ENCODE measurements at places on chromosomes 11 and 22. TPM values are rescaled to one million over a fixed set of nuclear protein-coding genes. Genes with fewer than 3 reads are reported as not detected.

- H3K27ac ChIP-seq = no peak overlapping the region
- H3K27me3 ChIP-seq = no peaks in the 10 kb centered on the region
- no peak overlapping the region for H3K4me3 ChIP-seq
Observed at GRCh38 chr22:48080316-48081165, 1318.1 kb downstream of the TBC1D22A start.

DNA sequence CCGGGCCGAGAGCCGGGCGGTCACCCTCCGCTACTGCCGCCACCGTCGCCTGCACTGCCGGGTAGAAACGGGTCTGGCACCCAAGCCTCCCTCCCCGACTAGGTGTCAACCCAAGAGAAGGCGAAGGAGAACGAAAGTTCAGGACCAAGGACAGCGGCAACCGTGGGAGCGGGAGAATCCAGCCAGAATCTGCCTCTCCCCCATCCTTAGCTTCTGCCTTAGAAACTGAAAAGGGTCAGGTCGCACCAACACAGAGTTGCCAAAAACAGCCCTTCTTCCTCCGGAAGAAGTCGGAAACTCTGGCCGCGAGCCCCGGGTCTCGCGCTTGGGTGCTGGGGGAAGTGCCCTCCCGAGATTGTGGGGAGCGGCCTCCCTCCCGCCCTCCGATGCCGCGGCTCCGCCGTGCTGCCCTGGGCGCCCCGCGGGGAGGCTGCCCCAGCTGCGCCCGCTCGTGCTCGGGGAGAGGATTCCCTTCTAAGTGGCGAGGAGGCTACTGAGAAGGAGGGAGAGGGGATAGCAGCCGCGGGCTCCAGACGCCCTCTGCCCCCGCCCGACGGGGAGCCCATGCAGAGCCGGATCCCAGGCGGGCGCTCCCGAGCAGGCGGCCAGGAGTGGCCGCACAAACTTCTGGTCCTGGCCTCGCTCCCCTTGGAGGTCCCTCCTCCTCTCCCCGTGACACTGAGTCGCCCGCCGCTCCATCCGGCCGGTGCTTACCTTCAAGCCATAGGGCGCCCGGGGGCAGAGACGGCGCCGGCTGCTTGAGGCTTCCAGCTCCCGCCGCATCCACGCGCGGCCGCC is 637 bp downstream of the DRD2 start:
- H3K27ac ChIP-seq = no peak overlapping the region
- H3K27me3 ChIP-seq = peaks cover 10% of the 10 kb centered on the region
- no peaks in the 10 kb centered on the region for H3K4me1 ChIP-seq
- peak overlapping the region; percentile 81 for H3K4me3 ChIP-seq
- DNase-seq = peak; percentile 91

Gene OR5M8
- not detected for total RNA-seq

- no peak for DNase-seq
- no peak overlapping the region for H3K27ac ChIP-seq
- H3K4me3 ChIP-seq = no peak overlapping the region
- H3K27me3 ChIP-seq = no peaks in the 10 kb centered on the region
- no peaks in the 10 kb centered on the region for H3K4me1 ChIP-seq
- peaks cover 15% of the 10 kb centered on the region for H3K36me3 ChIP-seq
Observed at GRCh38 chr11:36581536-36581935, 12.8 kb upstream of the IFTAP start.

- no peak for DNase-seq
- peak overlapping the region; percentile 70 for H3K4me3 ChIP-seq
- no peaks in the 10 kb centered on the region for H3K4me1 ChIP-seq
- no peaks in the 10 kb centered on the region for H3K36me3 ChIP-seq
- H3K27me3 ChIP-seq = no peaks in the 10 kb centered on the region
Observed at GRCh38 chr22:24422102-24422665, 5.2 kb upstream of the ADORA2A start.

- no peak for DNase-seq
- H3K27ac ChIP-seq = no peak overlapping the region
- H3K27me3 ChIP-seq = no peaks in the 10 kb centered on the region
- H3K36me3 ChIP-seq = no peaks in the 10 kb centered on the region
- no peaks in the 10 kb centered on the region for H3K4me1 ChIP-seq
Observed at GRCh38 chr11:122769126-122769780, 69.0 kb upstream of the CRTAM start.

Gene VPS51
- total RNA-seq = 94.7 TPM

GRCh38 chr11:68903288-68904247 is at the start of the genes IGHMBP2 and MRPL21:
IGHMBP2 (plus strand) TSS chr11:68903891; CDS start chr11:68903953, 62 bp downstream.
MRPL21 (minus strand) TSS chr11:68903832; CDS start chr11:68903810, 22 bp downstream.
- peak; percentile 82 for DNase-seq
- peak within 1 kb of the TSS; percentile 99 for H3K4me3 ChIP-seq
- no peaks in the 10 kb centered on the region for H3K27me3 ChIP-seq
- no peaks in the 10 kb centered on the region for H3K4me1 ChIP-seq

Gene MFRP
- total RNA-seq = not detected

Gene NPTXR
- 7.8 TPM for total RNA-seq

DNA sequence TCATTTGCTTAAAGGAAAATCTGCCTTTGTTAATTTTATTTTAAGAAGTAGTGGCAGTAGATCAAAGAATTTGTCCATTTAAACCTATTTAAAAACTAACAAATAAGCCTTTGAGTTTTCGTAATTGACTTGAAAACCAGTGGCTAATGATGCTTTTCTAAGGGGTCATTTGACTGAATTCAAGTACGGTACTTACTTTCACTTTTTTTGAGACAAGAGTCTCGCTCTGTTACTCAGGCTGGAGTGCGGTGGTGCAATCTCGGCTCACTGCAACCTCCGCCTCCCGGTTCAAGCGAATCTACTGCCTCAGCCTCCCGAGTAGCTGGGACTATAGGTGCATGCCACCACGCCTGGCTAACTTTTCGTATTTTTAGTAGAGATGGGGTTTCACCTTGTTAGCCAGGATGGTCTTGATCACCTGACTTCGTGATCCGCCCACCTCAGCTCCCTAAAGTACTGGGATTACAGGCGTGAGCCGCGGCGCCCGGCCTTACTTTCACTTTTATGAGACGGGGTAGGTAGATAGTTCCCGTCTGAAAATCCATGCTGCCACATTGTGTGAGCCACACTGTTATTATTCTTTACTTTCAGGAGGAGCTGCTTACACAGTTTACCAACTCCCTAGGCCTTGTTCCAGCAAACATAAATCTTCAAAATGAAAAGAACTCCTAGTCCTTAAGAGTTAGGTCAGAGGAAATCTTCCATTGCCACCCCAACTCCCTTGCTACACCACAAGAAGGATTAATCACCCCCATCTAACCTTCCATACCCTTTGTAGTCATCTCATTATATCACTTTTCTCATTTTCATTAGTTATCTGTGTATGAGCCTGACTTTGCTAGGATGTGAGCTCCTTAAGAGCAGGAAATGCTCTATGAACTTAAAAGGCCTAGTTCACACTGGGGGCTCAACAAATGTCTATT is 926.6 kb upstream of the CCDC90B start:
- H3K36me3 ChIP-seq = no peaks in the 10 kb centered on the region
- H3K4me3 ChIP-seq = no peak overlapping the region
- no peaks in the 10 kb centered on the region for H3K4me1 ChIP-seq
- no peaks in the 10 kb centered on the region for H3K27me3 ChIP-seq

DNA sequence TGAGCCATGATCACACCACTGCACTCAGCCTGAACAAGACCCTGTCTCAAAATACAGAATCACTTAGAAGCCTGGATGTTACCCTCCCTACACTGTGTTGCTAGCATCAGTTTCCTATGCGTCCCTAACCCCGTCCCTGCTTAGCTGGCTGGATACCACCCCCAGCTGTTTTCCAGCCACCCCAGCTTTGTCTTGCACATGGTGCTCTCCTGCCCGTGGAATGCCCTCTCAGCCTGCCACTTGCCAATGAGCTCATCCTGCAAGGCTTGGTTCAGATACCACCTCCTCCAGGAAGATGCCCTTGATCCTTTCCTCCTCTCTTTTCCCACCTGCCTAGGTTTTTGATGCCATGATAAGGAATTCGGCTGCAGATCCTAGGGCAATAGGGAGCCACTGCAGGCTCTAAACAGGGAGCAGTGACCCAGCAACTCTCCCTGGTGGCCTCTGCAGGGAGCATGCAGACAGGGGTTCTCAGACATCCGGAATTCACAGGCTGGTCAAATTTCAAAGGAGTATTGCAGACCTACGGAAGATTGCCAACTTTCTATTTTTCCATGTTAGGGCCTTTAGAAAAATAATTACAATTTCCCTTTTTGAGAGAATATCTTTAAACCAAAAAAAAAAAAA is 52.7 kb upstream of the WNT7B start:
- no peaks in the 10 kb centered on the region for H3K36me3 ChIP-seq
- H3K27me3 ChIP-seq = peaks cover 16% of the 10 kb centered on the region
- H3K27ac ChIP-seq = no peak overlapping the region
- DNase-seq = no peak

DNA sequence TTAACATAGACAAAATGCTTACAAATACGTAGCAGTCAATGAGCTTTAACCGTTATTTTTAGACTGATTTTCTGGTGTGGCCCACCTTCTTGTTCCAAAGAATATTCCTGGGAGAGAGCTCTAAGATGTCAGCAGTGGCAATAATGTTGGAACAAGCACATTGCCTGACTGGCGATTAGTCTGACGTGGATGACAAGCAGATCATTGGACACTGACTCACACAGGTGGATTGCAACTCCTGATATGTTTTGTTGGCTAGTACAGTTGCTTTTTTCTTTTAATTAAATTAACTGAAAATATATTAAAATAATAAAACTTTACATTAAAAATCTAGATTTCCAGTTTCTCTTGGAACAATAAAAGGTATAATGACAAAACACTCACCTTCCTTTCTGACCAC is 78.0 kb downstream of the TENM4 start:
- H3K36me3 ChIP-seq = no peaks in the 10 kb centered on the region
- no peaks in the 10 kb centered on the region for H3K27me3 ChIP-seq
- H3K4me1 ChIP-seq = no peaks in the 10 kb centered on the region
- no peak overlapping the region for H3K4me3 ChIP-seq
- no peak for DNase-seq
- H3K27ac ChIP-seq = no peak overlapping the region

DNA sequence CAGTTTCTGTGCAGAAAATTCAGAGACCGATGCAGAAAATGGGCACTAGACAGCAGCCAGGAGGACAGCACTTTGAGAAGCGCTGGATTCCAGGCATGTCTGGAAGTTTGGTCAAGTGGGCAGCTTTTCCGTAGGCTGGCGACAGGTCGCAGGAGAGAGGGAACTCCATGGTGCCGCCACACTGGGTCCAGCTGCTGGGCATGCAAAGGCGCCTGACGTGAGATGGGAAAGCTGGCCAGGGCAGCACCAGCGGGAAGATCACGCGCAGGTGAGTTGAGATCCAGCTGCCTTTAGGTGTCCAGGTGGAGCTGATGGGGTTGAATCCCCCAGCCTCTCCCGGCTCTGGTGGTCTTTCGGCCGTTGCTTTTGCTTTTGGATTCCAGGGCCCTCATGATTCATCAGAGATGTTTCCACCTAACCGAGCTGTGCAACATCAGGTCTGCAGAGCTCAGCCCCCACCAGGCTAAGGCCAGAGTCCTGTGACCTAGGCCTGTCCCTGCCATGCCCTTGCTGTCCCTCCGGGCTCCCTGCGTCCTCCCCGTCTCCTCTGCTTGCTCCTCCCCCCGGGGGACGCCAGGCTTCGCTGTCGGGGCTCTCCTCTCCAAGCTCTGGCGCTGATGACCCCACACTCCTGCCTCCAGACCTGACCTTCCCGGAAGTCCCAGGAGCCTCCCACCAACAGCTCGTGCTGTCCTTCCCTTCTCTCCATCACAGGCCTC is 1001.7 kb downstream of the BRD1 start:
- H3K27ac ChIP-seq = no peak overlapping the region
- H3K27me3 ChIP-seq = no peaks in the 10 kb centered on the region
- no peak overlapping the region for H3K4me3 ChIP-seq
- no peaks in the 10 kb centered on the region for H3K4me1 ChIP-seq

GRCh38 chr22:42655693-42656092 is 6.5 kb upstream of the CYB5R3 start:
- H3K27ac ChIP-seq = no peak overlapping the region
- H3K36me3 ChIP-seq = no peaks in the 10 kb centered on the region
- H3K27me3 ChIP-seq = no peaks in the 10 kb centered on the region
- no peak overlapping the region for H3K4me3 ChIP-seq

Gene OR6A2
- 0.33 TPM for total RNA-seq

DNA sequence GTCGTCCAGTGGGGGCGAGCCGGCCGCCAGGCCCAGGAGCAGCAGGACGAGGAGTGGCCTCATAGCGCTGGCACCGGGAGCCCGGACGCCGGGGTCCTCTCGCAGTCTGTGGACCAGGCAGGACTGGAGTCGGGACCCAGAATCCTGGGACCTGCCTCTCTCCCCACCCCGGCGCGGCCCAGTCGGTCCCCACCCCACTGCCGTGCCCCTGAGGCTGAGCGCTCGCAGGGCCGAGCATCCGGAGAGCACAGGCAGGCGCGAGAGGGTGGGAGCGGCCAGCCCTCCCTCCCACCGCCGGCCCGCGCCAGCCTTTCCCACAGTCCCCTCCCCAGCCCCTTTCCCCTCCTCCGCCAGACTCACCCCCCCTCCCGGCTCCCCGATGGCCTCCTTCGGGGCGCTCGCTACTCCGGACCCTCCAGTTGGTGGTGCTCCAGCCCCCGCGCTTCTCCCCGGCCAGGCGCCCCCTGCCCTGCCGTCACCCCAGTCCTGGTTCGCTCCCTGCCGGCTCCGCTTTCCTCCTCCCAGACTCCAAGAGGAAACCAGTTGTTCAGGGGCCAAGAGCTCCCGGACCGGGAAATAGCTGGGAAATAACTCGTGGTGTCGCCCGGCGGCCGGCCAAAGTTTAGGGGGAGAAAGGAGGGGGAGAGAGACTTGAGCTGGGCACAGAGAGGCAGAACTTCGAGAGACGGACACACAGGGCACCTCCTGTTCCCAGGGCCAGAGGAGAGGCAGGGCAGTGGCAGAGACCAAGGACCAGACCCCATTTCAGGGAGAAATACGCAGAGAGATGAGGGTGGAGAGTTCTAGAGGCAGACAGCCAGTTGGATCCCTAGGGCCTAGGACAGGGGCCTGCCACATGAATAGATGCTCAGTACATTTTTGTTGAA is at the start of gene C1QTNF5:
Gene C1QTNF5, minus strand, starts transcription at position 549 of the 887 bp plus-strand sequence. Its CDS starts 486 bp downstream, at position 63.
- no peak within 1 kb of the TSS for H3K27ac ChIP-seq
- peaks cover 16% of the 10 kb centered on the region for H3K27me3 ChIP-seq
- no peaks in the 10 kb centered on the region for H3K4me1 ChIP-seq

DNA sequence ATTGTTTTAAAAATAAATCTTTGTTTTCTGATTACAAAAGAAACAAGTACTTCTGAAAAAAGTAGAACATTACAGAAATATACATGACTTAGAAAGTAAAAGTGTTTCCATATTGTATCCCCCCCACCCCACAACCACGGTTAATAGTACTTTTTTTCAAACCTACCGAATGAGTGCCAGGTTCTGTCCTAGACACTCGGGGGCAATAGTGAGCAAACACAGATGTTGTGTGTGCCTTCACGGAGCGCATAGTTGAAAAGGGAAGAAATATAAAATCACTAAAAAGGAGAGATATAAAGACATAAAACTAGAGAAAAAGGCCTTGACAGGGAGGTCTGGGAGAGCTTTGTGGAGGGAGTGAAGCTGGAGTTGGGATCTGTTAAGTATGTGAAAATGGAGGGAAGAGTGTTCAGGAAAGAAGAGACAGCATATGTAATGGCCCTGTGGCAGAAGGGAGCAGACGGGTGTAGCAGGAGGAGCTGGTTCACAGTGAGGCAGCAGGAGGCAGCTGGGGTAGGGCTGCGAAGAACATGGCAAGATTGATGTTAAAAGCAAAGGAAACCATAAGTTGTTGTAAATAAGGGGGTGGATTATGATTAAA is 42.1 kb upstream of the ALX4 start:
- H3K36me3 ChIP-seq = no peaks in the 10 kb centered on the region
- DNase-seq = no peak
- H3K27ac ChIP-seq = no peak overlapping the region
- H3K4me3 ChIP-seq = no peak overlapping the region
- no peaks in the 10 kb centered on the region for H3K4me1 ChIP-seq

Gene KCNK4
- 0.31 TPM for total RNA-seq
